ENCODE measurements at places on chromosomes 11 and 22.

- DNase-seq: no peak
Measured at GRCh38 chr11:223026-223789, 12.9 kb downstream of the SIRT3 start.

GRCh38 chr22:18136563-18137320 lies 13.2 kb upstream of the USP18 start:
- no peak for DNase-seq

- peak; percentile 67 for DNase-seq
Measured at GRCh38 chr22:50531546-50531961, 1.7 kb upstream of the TYMP start.

DNA sequence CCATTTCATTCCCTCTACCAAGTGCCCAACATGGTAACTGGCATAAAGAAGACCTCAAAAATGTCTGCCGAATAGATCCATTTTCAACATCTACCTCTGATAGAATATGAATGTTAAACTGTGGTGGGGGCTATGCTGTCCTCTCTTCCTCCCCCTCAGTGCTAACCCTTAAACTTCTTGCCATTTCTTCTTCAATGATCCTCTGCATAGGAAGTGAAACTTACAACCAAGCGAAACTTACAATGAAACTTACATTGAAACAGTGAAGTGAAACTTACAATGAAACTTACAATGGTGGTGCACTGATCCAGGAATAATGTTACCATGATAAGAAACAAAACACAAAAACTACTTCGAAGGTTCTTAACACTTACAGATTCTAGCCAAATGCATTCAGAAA lies 4.7 kb downstream of the RTCB start:
- DNase-seq: no peak

GRCh38 chr11:61345170-61345610 lies 12.2 kb downstream of the TKFC start:
- DNase-seq: no peak

- no peak for DNase-seq
Measured at GRCh38 chr22:23789121-23789520, 2.4 kb downstream of the SMARCB1 start.

DNA sequence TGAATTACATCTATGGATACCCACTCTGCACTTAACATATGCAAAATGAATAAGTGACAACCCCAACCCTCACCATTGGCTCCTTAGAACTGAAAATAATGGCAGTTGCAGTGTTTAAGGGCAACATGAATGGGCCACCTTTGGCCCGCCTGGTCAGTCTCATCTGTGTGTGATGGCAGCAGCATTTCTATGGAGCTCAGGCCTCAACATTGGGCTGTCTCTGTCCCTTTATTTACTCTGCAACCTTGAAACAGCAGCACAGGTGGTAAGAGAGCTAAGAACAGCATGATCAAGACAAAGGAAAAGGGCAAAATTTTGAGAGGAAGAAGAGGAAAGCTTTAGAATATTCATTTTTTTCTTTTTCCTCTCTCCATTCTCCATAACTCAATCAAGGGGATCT lies 38.3 kb upstream of the TMEM135 start:
- DNase-seq: no peak

DNA sequence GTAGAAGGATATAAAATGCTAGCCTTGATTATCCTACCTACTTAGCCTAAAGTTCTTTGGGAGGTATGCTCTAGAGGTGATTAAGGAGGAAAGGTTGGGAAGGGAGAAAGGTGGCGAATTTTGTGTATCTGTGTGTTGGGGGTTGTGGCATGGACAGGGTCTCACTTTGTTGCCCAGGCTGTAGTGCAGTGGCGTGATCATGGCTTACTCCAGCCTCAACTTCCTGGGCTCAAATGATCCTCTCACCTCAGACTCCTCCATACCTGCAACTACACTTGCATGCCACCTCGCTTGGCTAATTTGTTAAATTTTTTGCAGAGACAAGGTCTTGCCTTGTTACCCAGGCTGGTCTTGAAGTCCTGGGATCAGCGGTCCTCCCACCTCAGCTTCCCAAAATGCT lies 1094.8 kb downstream of the DLG2 start:
- no peak for DNase-seq

- peak; percentile 55 for DNase-seq
Measured at GRCh38 chr11:18721561-18722292, 4.3 kb downstream of the IGSF22 start.

GRCh38 chr11:19241260-19242178 lies 774 bp upstream of the E2F8 start:
- DNase-seq: peak; percentile 32

- no peak for DNase-seq
Measured at GRCh38 chr11:8271106-8271886, 7.6 kb upstream of the LMO1 start.

- no peak for DNase-seq
Measured at GRCh38 chr22:33427461-33427860, 369.3 kb upstream of the SYN3 start.

- DNase-seq: no peak
Measured at GRCh38 chr11:2209370-2209801, 37.8 kb upstream of the TH start.

- no peak for DNase-seq
Measured at GRCh38 chr22:46783721-46784120, 21.3 kb downstream of the TBC1D22A start.

DNA sequence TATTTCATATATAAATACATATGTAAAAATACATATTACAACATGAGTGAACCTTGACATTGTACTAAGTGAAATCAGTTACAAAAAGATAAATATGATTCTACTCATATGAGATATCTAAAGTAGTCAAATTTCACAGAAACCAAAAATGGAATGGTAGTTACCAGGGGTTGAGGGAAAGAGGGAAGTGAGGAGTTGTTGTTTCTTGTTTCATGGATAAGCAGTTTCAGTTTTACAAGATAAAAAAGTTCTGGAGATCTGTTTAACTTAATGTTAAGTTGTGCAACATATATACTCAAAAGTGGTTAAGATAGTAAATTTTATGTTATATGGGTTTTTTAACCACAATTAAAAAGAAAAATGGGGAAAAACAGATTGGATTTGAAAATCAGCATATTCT lies 107.7 kb downstream of the ELP4 start:
- DNase-seq: no peak

DNA sequence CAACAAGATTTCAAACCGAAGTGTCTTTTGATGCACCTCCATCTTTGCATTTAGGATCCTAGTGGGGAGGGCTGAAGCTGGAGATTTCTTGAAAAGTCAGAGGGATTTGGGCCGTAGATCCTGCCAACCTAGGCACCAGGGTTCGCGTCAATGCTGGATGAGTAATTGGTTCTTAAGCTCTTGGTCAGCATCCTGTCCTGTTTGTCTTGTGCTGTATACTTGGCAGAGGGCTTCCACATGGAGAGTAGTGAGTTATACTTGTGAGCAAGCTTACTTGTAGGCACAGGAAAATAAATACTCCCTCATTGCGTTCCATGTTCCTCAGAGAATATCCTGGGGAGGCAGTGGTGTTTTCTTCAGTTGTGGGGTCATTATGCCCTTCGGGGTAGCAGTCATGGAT lies 12.6 kb downstream of the INSC start:
- DNase-seq: no peak

GRCh38 chr11:19628018-19628417 lies 84.6 kb upstream of the NAV2 start:
- DNase-seq: no peak

DNA sequence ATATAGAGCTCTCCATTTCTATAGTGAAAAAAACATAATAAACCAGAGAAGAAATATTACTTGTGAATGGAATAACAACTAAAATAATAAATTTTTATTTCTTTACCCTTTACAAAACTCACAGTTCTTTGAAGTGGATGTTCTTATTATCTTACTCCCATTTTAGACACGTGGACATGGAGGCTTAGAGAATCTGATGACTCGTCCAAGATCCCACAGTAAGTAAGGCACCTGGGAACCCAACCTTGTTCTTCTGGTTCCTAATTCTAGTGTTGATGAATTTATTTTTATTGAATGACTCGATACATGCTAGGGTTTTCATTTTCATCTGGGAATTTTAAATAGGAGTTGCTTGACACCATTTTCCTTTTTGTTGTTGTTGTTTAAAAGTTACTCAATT lies 1.8 kb downstream of the BPIFC start:
- no peak for DNase-seq

DNA sequence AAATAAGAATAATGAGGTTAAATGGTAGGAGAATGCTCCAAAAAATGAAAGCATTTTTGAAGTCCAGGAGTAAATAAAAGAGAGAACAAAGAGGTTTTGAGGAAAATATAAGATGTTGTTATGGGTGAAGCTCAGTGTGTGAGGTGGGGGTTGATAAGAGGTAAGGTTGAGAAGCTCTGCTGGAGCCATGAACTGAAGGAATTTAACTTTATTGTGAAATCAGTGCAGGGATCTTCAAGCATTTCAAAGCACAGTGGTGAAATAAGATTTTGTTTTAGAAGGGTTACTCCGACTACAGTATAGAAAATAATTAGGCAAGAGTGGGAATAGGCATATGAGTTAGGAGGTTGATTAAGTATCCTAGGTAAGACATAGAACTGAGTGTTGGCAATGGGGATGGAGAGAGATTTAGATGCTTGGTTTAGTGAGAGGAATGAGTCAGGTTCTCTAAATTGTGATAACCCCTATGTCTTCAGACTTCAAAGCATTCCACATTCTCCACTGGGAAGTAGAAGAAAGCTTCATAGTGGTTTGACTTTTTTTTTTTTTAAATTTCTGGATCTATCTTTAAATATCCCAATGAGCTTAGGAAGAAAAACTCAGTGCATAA lies 403.2 kb downstream of the AASDHPPT start:
- DNase-seq: no peak

DNA sequence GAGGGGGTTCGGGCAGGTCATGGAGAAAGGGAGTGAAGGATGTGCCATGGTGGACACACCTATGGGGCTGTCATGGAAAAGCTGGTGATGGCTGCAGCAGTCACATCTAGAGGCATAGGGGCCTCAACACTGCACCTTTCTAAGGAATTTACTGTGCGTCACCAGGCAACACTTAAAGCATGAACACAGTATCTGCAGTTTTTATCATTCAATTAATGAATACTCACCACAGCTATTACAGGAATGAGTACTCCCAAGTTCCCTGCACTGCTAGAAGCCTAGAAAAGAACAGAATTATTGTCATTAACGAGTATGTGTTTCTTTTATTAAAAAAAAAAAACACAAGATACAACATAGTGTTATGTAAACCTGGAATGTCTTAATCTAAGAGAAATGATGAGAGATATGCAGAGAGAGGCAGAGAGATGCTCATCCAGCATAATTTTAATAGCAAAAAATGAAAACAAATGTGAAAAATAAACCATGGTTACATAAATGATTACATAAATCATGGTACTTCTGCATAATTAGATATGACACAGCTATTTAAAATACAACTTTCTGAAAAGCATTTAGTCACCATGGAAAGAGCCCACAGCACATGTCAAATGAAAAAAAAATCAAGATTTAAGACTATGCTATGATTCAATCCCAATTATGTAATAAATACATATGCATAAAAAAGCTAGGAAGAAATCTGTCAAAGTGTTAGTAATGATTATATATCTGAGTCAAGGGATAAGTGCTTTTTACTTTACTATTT lies 19.2 kb downstream of the SERPIND1 start:
- DNase-seq: no peak

- DNase-seq: no peak
Measured at GRCh38 chr11:82718307-82718706, 15.4 kb downstream of the FAM181B start.

- no peak for DNase-seq
Measured at GRCh38 chr11:35852056-35852455, 91.8 kb upstream of the LDLRAD3 start.

- no peak for DNase-seq
Measured at GRCh38 chr22:40979198-40979597, 28.0 kb downstream of the RBX1 start.

DNA sequence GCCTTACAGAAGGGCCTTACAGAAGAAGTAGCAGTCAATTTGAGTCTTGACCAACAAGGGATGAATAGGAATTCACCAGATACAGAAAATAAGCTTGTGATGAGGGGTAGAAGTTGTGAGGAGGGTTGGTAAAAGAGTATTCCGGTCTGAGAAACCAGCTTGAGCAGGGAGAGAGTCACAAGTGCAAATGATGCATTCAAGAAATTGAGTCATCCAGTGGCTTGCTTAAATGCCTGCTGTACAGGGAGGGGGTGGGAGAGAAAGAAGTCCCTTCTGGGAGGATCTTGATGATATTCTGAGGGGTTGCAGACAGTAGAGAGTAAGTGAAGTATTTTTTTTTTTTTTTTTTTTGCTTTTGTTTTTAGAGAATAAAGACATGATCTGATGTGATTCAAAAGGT lies 9.2 kb downstream of the CCKBR start:
- DNase-seq: no peak

DNA sequence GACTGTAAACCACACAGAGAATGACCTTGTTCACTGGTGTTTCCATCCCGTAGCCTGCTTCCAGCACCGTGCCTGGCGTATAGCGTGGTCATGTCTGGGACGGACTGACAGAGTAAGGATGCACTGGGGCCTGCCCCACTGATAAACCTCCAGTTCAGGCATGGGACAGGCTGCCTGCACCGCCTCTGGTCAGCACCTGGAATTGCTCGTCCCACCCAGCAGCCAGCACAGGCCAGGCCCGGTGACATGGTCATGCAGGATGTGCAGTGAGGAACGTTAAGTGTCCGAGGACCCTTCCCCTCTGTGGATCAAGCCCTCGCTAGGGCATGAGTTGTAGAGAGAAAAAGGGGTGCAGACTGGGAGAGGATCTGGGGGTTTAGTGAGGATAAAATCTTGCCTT lies 44.8 kb downstream of the LMO1 start:
- no peak for DNase-seq

GRCh38 chr11:95175818-95176380 lies 55.1 kb downstream of the SESN3 start:
- no peak for DNase-seq

- no peak for DNase-seq
Measured at GRCh38 chr11:68782711-68783110, 31.4 kb upstream of the TESMIN start.

All from stimulated activated CD4-positive, alpha-beta T cell treated with anti-CD3 and anti-CD28 coated beads, TNF-alpha, amount 100 ng/mL, for 48 hours (primary cell).